AG04449 (cell line): ENCODE measurements at places on chromosomes 13 and 19.

GRCh38 chr13:112441226-112441625 lies 65.1 kb downstream of the SPACA7 start:
- no peak for DNase-seq

GRCh38 chr13:99376132-99376531 lies 68.9 kb upstream of the GPR183 start:
- DNase-seq, result no peak

- peak; percentile 55 for DNase-seq
These were observed 1317.0 kb downstream of the PCDH9 start for GRCh38 chr13:65913173-65913572.

- DNase-seq, result no peak
These were observed 2.8 kb upstream of the KCNJ14 start for GRCh38 chr19:48452289-48453190.

DNA sequence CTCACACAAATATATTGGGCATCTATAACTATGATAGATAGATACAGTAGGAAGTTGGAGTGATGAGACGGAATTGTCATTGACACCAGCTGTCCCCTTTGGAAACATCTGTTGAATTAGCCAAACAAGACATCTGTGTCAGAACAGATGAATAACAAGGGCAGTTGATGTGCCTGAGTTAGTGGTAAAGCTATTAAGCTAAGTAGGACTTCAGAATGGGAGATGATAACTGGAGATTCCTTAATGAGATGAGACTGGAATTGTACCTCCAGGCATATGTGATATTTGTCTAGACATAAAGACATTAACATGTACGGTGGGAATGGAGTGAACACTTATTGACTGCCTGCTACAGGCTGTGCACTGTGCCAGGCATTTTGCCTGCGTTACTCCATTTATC lies 78.7 kb downstream of the MBNL2 start:
- DNase-seq, result no peak

GRCh38 chr13:24802074-24802473 lies 38.1 kb downstream of the RNF17 start:
- no peak for DNase-seq

GRCh38 chr13:79775830-79776229 lies 294.9 kb downstream of the NDFIP2 start:
- DNase-seq, result no peak

DNA sequence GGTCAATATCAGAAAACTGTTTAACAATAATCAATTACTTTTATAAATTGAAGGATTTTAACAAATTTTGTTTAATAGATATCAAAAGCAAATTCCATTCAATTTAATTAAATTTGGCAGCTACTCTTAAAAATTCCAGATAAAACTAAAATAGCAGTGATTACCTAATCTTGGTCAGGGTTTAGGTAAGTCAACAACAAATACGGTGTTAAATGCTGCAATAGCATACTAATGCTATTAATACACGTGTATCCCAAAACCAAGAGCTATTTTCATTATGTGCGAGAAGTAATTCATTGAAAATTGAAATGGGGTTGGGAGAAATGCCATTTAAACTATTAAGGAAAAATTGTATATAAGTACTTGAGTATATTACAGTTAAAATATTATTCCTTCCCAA lies 105.6 kb downstream of the DHRS12 start:
- DNase-seq, result no peak
